ENCODE measurements at places on chromosomes 2 and 18. TPM values are rescaled to one million over a fixed set of nuclear protein-coding genes. Genes with fewer than 3 reads are reported as not detected.

The EIPR1 gene
- polyA plus RNA-seq, result 20.6 TPM

- DNase-seq, result peak; percentile 73
Observed at GRCh38 chr2:218323526-218324472, 31.5 kb upstream of the TMBIM1 start.

GRCh38 chr2:189698020-189698887, 23.8 kb downstream of the ANKAR start:
- DNase-seq, result peak; percentile 47

- DNase-seq, result no peak
Observed at GRCh38 chr2:119864318-119864717, 104.6 kb downstream of the PTPN4 start.

DNA sequence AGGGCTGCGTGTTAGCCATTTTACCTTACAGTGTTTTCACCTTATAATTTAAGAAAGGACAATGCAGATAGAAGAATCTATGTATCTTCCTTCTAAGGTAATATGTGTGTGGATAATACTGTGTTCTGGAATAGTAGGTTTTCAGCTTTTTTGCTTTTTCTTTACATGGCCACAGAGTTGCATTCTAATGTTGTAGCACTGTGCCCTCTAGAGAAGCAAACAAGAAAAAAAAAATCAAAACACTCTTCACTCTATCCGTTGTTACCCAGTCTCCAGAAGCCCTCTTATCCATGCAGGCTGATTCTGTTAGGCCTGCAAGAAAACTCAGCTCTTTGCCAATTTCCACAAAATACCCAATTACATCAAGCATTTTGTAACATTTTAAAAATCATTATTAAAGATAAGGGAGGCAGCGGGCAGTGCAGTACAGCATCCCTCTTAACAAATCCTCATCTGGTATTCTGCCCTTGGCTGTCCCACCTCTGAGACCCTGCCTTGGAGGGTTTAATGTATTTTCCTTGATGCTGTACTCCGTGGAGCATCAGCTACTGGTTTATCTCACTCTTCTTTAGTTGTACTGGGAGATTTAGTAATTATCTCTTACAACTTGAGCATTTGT, 41.8 kb downstream of the CDH7 start:
- DNase-seq, result no peak

- no peak for DNase-seq
Observed at GRCh38 chr2:174577967-174578589, 19.5 kb downstream of the WIPF1 start.

GRCh38 chr2:21356086-21356856, 232.5 kb downstream of the TDRD15 start:
- DNase-seq, result no peak

The KLHL29 gene
- 0.27 TPM for polyA plus RNA-seq

The NEB gene
- 1.1 TPM for polyA plus RNA-seq

The VIL1 gene
- 345 TPM for polyA plus RNA-seq

- no peak for DNase-seq
Observed at GRCh38 chr2:139622691-139623090, 842.5 kb upstream of the NXPH2 start.

GRCh38 chr18:54127759-54128378, 96.6 kb downstream of the MBD2 start:
- DNase-seq, result peak; percentile 28

DNA sequence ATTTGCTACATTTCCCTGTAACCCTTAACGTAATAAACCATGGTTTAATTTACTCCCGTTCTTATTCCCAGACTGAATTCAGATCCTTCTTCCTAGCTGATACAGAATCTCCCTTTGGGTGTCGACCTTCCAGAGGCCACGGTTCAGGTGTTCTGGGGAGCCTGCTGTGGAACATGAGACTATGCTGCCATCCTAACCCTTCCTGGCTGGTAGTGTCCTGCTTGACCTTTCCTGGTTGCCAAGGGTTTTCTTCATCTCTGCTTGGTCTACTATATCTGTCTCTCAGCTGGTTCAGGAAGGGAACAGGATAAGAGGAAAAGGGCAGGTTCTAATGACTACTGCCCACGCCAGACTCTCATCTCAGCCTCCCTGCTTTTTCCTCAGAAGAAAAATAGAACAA, 36.5 kb downstream of the STAT1 start:
- no peak for DNase-seq

DNA sequence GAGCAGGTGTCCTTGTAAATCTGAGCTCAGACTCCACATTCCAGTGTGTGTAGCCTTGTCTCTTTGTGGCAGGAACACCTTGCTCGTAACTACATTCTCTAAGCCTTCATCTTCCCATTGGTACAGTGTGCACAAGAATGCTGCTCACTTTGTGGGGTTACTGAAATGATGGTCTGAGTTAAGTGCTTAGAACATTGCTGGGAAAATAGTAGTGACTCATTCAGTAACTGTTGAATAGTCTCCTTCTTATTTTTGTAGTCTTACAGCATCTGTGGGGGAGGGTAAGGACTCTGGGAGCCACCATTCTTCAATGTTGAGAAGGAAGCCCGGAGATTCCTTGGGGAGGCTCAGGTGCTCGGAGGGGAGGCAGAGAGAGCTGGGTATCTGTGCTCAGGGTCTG, 236.0 kb upstream of the HDAC4 start:
- DNase-seq, result no peak

GRCh38 chr2:3320910-3321605, 56.6 kb downstream of the EIPR1 start:
- no peak for DNase-seq

GRCh38 chr18:69518989-69519388, 118.3 kb downstream of the DOK6 start:
- DNase-seq, result no peak

The IL36RN gene
- polyA plus RNA-seq, result not detected

The FOXI3 gene
- not detected for polyA plus RNA-seq

The EFHD1 gene
- 0.45 TPM for polyA plus RNA-seq

- no peak for DNase-seq
Observed at GRCh38 chr2:18413676-18414396, 146.6 kb downstream of the RDH14 start.

The CNOT11 gene
- polyA plus RNA-seq, result 29.5 TPM

- DNase-seq, result no peak
Observed at GRCh38 chr18:79921984-79922965, 29.2 kb downstream of the SLC66A2 start.

GRCh38 chr18:31197676-31198075, 35.0 kb upstream of the DSC1 start:
- peak; percentile 84 for DNase-seq

The IL1F10 gene
- 0.25 TPM for polyA plus RNA-seq

DNA sequence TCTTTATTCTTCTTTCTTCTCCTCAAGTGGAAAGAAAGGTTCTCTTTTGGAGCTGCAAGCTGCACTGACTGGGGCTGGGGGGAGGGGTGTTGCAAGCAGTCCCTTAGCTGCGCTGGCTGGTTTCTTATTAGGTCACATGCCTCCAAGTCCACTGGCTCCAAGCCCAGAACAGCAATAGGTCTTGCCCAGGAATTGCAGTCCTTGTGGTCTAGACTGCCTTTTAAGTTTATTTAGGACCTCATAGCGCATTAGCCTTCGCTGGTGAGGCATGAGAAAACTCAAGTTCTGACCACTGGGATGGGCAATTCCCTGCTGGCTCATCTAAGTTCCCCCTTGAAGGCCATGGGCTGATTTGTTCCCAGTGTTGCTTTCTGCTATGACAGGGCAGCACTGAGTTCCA, 138.6 kb upstream of the SCN7A start:
- no peak for DNase-seq

GRCh38 chr2:120780402-120780801, 44.7 kb downstream of the GLI2 start:
- DNase-seq, result no peak

- no peak for DNase-seq
Observed at GRCh38 chr2:130743278-130743677, 12.1 kb upstream of the AMER3 start.

- DNase-seq, result peak; percentile 15
Observed at GRCh38 chr2:159272156-159272555, 14.3 kb downstream of the WDSUB1 start.

The CD207 gene
- polyA plus RNA-seq, result 0.97 TPM

DNA sequence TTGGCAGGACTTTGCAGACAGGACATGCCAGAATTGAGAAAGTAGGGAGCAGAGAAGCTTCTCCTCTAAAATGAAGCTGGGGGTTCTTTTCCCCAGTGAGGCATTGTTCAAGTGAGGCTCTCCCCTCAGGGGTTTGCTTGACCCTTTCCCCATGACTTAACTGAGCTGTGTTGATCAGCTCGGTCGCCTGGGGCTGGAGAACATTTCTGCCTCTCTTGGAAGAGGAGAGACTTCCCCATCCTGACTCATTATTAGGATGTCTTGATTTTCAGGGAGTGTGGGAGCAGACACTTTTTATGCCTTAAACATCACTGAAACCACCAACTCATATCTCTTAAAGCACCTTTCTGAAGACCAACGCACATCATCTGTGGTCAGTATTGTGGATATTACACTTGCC, 27.9 kb upstream of the GLI2 start:
- no peak for DNase-seq

GRCh38 chr2:172613040-172613439, 57.1 kb downstream of the PDK1 start:
- peak; percentile 11 for DNase-seq

The AGBL5 gene
- 6.5 TPM for polyA plus RNA-seq

DNA sequence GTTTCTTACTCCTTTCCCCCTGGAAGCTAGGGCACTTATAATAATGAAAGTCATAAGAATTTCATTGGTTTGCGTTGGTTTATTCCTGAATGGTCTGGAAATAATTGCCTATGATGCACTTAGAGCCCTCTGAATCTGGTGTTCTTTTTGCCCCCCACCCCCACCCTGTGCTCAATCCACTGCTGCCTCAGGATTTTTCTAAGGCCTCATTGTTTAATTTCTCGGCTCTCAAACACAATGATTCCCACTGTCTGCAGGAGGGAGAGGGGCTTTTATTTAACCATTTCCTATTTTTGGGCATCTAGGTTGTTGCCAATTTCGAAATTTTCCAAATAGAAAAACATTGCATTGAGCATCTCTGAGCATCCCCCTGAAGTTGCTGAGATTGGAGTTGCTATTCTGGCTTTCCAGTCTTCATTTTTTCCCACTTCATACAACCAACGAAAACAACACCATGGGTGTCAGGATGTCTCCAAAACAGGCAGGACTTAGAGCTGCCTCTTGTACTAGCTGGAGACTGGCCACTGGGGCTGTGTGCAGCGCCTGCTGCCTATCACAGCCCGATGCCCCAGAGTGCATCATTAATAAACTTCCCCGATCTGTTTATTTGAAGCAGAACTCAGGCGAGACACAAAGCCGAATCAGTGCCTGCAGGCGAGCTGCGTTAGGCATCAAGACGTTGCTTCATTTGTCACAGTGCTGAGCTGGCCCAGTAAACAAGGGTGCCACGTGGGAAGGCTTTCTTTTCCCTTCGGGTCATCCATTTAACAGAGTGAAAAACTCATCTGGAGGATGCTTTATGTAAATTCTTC, 1.8 kb upstream of the PCARE start:
- no peak for DNase-seq

DNA sequence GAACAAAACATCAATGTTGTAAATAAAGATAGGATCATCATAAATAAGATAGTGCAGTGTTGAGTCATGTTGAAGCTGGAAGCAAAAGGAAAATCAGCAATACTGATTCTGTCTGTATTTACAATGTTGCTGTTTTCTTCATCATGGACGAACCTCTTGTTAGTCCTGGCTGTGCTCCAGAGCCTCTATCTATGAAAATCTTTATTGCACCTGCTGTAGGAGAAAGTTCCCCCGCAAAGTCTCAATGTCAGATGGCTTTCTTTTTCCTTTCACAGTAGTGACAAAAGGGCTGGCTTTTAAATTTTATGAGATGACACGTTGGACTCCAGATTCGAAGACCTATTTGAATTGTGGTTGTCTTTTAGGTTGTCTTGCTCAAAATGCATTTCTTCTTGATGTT, 98.5 kb upstream of the LRRTM1 start:
- DNase-seq, result no peak

GRCh38 chr2:178882666-178883440, 75.6 kb upstream of the TTN start:
- no peak for DNase-seq

The CERS6 gene
- polyA plus RNA-seq, result 8.3 TPM

- no peak for DNase-seq
Observed at GRCh38 chr2:88068044-88068443, 419 bp downstream of the SMYD1 start.

DNA sequence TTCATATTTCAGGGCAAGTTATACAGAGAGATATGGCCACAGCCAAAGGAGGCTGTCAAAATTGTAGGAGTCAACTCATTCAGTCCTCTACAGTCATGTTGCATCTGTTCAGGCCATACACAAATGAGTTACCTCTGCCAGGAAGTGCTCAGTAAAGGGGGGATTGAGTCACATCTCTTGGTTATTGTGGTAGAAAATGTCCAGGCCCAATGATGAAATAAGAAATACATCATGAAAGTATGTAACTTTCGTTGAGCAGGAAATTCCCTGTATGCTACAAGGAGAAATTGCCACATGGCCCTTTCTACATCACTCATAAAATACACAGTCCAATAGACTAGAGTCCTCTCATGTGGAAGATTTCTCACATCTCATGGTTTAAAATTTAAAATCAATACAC, 103.9 kb upstream of the COL3A1 start:
- no peak for DNase-seq

DNA sequence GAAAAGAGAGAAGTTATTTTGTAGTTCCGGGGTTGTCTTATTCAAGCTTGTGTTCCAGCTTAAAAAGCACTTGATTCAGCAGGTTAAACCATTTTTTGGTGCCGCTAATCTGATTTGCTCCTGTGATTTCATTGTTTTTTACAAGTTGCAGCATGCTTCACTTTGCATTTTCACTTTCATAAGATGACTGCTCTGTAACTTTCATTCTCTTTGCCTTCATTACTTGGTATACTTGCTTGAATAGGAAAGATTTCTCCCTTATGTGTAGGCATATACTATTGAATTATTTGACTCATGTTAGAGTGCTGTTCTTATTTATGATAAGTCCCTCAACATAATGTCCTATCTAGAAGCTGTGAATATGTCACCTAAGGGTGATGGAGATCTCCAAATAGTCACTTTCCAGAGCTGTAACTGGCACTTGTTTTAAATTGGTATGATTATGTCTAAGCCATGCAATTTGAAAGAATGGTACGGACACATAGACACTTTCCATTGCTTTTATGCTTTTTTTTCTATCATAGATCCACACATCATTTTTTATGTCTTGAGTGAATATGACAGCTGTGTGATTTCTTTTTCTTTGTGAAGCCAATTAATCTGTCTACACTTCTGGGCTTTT, 254.5 kb downstream of the DSEL start:
- DNase-seq, result no peak

GRCh38 chr2:238433300-238433915, 6.7 kb downstream of the ASB1 start:
- no peak for DNase-seq

DNA sequence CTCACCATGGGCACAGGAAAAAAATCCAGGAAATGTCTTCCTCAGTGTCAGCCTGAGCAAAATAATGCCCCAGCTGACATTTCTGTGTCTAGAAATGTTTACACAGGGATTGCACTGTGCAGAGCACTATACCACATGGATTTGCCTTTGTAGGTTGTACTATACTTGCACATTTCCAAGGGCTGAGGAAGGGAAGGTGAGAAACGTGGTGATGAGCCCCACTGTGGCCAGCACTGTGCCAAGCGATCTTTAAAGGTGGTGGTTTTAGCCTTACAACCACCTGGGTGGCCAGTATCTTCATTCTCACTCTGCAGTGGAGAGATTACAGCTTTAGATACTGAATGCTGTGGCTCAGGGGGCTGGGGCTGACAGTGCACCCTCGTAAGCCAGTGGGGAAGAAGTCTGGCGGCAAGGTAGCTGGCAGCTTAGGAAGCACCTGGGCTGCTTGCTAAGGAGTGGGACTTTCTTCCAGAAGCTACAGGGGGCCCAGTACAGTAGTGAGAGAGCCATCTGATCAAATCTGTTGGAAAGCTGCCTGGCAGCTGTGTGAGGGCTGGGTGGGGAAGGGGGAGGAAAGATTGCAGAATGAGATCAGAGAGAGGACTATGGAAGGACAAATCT, 81.4 kb upstream of the MSH2 start:
- no peak for DNase-seq

The CERKL gene
- not detected for polyA plus RNA-seq
